AG09319 (cell line): ENCODE measurements at places on chromosomes 3 and 15.

DNA sequence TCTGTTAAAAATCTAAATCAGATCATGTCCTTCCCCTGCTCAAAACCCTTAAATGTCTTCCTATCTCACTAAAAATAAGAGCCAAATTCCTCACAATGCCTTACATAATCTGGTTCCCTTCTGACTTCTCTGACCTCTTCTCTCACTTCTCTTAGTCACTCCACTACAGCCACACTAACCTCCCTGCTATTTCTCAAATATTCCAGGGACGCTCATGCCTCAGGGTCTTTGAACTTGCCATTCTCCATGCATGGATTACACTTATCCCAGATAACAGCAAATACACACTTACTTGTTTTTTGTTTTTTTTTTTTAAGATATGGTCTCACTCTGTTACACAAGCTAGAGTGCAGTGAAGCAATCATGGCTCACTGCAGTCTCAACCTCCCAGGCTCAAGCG lies 8.5 kb downstream of the TP53BP1 start:
- DNase-seq: no peak

DNA sequence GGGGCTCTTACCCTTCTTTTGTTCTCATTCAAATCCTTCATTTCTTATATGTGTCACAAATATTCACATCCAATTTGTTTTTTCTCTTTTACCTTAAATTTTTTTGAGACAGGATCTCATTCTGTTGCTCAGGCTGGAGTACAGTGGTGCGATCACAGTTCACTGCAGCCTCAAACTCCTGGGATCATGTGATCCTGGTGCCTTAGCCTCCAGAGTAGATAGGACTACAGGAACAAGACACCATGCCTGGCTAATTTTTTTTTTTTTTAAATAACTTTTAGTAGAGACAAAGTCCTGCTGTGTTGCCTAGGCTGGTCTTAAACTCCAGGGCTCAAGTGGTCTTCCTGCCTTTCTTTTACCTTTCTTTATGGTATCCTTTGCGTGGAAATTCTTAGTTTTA lies 66.5 kb downstream of the POLR2M start:
- no peak for DNase-seq

- no peak for DNase-seq
Measured at GRCh38 chr3:49158792-49159191, 7.3 kb downstream of the CCDC71 start.

DNA sequence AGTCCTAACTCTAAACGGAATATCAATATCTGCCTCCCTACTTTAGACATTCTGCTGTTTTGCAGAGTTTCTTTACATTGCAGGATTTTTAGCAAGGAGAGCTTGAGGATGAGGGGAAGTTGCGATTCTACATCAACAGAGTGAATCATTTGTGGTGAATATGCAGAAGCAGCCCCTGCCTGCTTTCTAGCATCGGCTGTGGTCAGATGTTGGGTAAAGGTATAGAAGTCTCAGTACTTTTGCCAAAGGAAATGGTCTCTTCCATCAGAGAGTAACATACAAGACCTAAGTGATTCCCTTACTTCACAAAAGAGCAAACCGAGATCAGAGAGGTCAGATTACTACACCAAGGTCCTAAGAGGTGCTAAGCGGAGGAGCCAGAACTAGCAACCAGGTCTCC lies 15.2 kb downstream of the ST3GAL6 start:
- no peak for DNase-seq

DNA sequence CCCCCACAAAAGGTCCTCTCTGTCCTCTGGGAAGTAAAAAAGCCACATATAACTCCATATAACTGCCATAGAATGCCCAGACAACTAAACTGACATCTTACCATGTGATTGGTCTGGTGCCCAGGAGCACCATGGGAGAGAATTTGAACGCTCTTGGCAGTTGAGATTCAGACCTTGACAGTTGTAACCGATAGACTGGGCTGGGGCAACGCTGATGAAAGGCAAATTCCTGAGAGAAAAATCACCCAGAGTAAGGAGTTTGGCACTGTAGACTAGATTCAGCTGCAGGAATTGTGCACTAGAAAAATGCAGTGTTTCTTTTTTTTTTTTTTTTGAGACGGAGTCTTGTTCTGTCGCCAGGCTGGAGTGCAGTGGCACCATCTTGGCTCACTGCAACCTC lies 240.5 kb downstream of the SOX2 start:
- DNase-seq: no peak

DNA sequence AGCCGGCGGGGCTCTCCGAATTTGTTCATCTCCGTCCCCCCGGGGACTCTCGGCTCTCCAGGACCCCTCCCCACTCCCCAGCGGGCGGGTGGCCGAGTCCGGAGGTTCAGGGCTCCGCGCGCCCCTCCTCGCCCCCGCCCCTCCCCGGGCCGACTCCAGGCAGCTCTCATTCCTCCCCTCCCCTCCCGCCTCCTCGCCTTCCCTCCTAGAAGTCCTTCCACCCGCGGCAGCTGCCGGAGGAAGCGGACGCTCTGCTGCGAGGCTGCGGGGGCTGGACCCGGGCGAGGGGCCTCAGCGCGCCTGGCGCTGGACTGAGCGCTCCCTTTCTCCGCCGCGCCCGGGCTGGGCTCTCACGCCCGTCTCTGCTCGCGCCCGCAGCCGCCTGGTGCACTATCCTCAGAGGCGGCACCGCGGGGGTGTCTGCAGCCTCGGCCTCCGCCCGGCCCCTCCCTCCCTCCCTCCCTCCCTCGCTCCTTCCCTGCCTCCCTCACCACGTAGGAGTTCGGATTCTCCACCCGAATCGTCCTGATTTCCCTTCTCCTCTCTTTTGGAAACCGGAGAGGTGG lies at the start of gene ROBO2:
TSS of gene ROBO2 (plus strand) at position 494 of the 566 bp plus-strand sequence. CDS start 687 bp downstream, outside the sequence.
- peak; percentile 23 for DNase-seq

- no peak for DNase-seq
Measured at GRCh38 chr3:25437953-25438352, 9.9 kb downstream of the RARB start.

DNA sequence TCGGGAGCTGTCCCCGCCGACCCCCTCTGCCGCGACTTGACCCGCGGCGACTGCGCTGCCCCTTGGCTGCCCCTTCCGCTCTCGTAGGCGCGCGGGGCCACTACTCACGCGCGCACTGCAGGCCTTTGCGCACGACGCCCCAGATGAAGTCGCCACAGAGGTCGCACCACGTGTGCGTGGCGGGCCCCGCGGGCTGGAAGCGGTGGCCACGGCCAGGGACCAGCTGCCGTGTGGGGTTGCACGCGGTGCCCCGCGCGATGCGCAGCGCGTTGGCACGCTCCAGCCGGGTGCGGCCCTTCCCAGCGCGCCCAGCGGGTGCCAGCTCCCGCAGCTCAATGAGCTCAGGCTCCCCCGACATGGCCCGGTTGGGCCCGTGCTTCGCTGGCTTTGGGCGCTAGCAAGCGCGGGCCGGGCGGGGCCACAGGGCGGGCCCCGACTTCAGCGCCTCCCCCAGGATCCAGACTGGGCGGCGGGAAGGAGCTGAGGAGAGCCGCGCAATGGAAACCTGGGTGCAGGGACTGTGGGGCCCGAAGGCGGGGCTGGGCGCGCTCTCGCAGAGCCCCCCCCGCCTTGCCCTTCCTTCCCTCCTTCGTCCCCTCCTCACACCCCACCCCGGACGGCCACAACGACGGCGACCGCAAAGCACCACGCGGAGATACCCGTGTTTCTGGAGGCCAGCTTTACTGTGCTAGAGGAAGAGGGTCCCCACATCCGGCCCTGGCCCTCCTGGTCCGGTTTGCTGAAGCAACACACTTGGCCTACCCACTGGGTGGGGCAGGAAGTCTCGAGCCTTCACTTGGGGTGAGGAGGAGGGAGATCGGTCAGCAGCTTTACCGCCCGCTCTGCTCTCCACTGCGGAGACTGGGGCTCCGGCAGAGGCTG lies at the start of gene RASSF1:
TSS of gene RASSF1 (minus strand) at position 389 of the 882 bp plus-strand sequence. CDS start at position 358, 31 bp downstream.
- DNase-seq: no peak

DNA sequence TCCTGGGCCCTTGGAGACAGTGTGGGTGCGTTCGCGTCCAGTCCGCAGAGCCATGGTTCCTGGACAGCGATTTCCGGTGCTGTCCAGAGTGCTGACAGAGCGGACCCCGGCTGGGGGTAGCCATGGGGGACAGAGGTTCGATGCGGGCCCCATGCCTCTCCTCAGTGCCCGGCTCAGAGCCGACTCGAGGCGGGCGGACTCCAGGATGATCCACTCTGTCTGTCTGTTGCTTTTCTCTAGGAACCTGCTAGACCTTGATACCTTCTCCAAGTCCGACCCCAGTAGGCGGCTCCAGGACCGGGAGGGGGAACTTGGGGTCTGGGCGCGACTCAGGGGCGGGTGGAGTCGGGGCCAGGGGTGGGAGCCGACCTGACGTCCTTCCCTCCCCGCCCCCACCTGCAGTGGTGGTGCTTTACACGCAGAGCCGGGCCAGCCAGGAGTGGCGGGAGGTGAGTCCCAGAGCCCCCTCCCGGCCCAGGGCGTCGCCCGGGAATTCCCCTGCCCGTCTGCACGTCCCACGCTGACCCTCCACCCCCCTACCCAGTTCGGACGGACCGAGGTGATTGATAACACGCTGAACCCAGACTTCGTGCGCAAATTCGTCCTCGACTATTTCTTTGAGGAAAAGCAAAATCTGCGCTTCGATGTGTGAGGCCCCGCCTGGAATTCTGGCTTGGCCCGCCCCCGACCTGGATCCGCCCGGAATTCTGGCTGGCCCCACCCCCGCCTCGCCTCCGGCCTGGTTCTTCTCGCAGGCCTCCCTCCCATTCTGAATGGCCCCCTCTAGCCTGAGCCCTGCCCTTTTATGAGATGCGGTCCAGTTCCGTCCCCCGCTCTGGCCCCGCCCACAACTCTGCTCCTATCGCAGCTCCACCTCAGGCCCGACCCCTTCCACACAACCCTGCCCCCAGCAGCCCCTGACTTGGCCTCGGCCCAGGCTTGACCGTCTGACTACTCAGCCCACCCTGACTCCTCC lies 1.0 kb downstream of the CPNE9 start:
- DNase-seq: no peak

DNA sequence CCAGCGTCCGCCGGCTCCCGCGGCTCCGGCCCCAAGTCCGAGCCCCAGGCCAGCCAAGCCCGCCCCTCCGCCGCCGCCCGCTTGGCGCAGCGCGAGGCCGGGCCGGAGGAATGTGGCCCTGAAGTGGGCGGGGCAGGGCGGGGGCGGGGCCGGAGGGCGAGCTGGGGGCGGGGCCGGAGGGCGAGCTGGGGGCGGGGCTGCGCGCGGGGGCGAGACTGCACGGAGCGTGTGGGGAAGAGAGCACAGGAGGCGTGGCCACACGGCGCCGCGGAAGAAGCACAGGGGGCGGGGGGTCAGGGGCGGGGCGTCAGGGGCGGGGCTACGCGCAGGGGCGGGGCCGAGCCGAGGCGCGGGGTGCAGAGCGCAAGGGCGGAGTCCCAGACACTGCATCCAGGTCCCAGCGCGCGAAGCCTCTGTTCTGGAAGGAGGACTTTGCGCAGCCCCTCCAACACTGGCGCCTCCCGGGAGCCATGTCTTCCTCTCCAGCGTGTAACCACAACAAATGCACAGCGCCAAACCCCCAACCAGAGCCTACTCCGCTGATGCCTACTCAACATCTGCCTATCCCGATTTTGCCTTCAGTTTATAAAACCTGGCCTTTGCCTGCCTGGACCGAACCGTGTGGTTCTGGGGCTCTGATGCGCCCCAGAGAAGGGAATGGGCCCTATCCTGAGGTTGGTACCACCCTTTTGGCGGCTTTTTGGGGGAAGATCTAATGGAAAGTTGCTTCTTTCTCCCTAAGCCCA lies 105.5 kb downstream of the IQSEC1 start:
- peak; percentile 71 for DNase-seq

GRCh38 chr3:178041931-178042330 lies 494.3 kb upstream of the KCNMB2 start:
- DNase-seq: no peak

DNA sequence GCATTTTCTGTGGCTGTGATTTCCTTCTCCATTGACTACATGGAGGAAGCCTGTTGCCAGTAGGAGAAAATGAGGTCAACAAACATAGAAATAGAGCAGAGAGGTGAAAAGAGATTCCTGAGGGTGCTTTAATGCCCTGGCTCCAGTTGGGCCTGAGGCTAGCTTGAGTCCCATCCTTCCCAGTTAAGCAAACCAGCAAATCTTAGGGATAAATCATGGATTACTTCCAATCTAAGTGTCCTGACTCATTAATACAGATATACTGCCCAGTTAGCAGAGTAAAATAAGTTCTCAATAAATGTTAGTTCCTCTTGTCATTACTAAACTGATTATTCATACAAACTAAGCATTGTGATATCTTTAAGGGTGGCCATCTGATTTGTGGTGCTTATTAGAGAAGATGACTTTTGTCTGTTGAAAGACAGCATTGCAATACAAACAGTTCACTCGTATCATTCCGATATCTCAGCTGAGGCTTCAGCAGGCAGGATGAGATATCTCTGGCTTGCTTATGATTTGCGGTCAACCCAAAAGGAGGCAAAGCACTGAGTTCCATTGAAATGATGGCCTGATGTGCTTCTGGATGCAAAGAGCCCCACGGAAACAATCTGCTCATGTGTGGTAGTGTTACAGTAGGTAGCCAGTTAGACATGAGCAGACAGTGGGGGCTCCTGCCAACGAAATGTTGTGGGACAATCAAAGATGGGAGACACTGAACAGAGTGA lies 6.6 kb upstream of the STARD5 start:
- DNase-seq: no peak

DNA sequence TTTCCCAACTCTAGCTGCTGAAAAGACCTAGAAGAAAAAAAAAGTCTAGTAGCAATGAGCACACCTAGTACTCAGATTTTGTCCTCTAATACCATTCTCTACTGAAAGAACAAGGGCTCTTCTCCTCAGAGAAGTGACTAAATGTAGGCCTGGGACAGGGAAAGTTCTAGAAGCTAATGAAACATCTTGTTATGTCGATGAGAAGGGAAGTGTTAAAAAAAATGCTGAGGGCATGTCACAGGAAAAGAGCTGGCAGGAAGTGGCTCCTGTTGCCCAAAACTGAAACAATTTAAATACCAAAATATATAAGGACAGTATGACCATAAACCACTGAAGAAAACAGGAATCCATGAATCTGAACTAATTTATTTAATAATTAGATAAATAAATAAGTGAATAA lies 581.4 kb upstream of the TBL1XR1 start:
- DNase-seq: no peak

GRCh38 chr15:57343048-57343447 lies 33.3 kb upstream of the CGNL1 start:
- no peak for DNase-seq

- no peak for DNase-seq
Measured at GRCh38 chr3:117483839-117484238, 774.3 kb downstream of the TUSC7 start.

DNA sequence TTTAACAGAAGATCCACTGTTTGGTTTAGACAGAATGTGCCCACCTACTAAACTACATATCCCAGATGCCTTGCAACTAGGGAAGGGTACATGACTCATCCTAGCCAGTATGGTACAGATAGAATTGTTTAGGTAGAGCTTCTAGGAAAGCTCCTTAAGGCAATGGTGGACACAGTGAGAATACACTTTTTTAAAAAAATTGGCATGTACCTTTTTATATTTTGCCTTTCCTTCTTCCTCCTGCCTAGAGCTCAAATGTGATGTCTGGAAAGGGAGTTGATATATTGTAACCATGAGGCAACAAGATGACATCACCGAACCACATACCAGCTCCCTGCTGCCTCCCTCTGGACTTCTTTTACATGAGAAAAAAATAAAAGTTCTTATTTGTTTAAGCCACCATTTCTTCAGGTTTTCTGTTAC lies 14.4 kb upstream of the C3orf80 start:
- DNase-seq: no peak

GRCh38 chr3:191373327-191373726 lies 43.0 kb upstream of the UTS2B start:
- no peak for DNase-seq
